Right atrium auricular region (tissue), 2 donors: ENCODE measurements at places on chromosomes 16 and 17. TPM values are rescaled to one million over a fixed set of nuclear protein-coding genes. Genes with fewer than 3 reads are reported as not detected.

The ZNF75A gene
- 20.1 TPM for total RNA-seq

The GLP2R gene
- total RNA-seq: 1.7 TPM

The SLC22A31 gene
- 0.75 TPM for total RNA-seq

The TMC7 gene
- total RNA-seq: 0.63 TPM

The CACNG3 gene
- total RNA-seq: not detected

The DNAAF8 gene
- total RNA-seq: 0.39 TPM

The GPR142 gene
- total RNA-seq: not detected

The HID1 gene
- 10.6 TPM for total RNA-seq
